ENCODE measurements at places on chromosomes 12 and 14. TPM values are rescaled to one million over a fixed set of nuclear protein-coding genes. Genes with fewer than 3 reads are reported as not detected.

GRCh38 chr12:106584104-106585064, 1.6 kb downstream of the RFX4 start:
- no peaks in the 10 kb centered on the region for H3K36me3 ChIP-seq
- no peak for DNase-seq
- peaks cover 29% of the 10 kb centered on the region for H3K4me1 ChIP-seq
- H3K4me3 ChIP-seq = peak overlapping the region; percentile 57
- no peak overlapping the region for H3K27ac ChIP-seq

- H3K4me1 ChIP-seq = no peaks in the 10 kb centered on the region
- no peak overlapping the region for H3K27ac ChIP-seq
- H3K4me3 ChIP-seq = no peak overlapping the region
- no peaks in the 10 kb centered on the region for H3K36me3 ChIP-seq
Measured at GRCh38 chr14:85471156-85471555, 58.8 kb upstream of the FLRT2 start.

The CCDC177 gene
- total RNA-seq = not detected

The SERPINA9 gene
- not detected for total RNA-seq

Data from activated CD8-positive, alpha-beta T cell treated with anti-CD3 and anti-CD28 coated beads for 36 hours (primary cell).